ENCODE measurements at places on chromosomes 12 and 14.

DNA sequence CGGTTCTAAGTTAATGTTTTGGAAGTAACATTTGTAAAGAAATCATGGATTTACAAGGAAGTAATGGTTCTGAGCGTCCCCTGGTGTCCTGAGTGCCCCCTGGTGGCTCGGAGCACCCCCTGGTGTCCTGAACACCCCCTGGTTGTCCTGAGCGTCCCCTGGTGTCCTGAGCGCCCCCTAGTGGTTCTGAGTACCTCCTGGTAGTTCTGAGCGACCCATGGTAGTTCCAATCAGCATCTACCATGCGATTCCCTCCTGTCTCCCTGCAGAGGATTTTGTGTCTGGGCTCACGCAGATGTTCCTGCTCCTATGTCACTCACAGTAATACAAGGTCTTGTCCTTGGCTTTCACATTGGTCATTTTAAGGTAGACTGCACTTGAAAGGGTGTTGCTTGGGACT, 1352.9 kb downstream of the TMEM121 start:
- peak; percentile 82 for DNase-seq

DNA sequence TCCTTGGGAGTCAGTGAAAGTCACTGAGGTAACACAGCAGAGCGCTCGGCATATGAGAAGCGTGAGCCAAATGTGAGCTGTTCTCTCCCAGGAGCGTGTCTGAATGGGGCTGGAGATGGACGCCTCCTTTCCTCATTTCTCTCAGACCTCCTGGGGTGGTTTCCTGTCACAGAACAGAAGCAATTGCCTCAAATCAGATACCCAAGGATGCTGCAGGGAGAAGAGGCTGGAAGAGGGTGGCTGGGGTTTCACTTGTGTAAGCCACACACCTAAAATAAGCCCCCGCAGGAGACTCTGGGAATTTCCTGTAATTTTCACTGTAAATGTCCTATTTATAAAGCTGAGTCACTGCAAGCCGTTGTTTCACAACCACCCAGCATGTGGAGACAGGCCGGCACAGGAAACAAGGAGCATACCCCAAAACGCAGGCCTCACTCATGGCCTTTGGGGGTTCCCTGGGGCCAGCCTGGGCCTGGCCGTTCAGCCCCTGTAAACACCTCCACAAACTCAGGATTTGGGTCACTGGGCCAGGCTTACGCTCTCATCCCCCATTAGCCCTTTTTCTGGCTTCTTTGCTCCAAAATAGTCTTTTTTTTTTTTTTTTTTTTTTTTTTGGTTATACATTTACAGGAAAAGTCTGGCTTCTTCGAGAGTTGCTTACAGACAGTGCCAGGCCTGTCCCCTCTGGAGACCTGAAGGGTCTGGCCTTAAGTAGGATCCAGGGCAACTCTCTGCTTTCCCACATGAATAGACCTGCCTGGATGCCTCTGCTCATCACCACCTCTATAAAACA, 55.3 kb downstream of the VCPKMT start:
- DNase-seq: peak; percentile 98

GRCh38 chr14:103686831-103687485, 28.3 kb downstream of the XRCC3 start:
- no peak for DNase-seq

DNA sequence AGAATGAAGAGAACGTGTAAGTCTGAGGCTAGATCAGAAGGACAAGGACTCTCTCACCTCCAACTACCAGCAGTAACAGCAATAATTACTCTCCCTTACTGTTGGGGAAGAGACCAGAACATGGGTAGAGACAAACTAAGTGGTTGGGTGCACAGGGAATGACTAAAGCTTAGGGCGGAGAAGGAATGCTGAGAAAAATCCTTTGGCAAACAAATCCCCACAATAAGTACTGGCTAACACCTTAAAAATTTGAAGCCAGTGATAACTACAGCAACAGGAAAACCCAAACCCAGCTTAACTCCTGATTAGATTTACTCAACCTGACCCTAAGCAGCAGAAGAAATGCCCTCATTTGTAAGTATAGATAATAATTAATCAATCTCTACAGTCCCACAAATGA, 759.0 kb downstream of the AACS start:
- no peak for DNase-seq

DNA sequence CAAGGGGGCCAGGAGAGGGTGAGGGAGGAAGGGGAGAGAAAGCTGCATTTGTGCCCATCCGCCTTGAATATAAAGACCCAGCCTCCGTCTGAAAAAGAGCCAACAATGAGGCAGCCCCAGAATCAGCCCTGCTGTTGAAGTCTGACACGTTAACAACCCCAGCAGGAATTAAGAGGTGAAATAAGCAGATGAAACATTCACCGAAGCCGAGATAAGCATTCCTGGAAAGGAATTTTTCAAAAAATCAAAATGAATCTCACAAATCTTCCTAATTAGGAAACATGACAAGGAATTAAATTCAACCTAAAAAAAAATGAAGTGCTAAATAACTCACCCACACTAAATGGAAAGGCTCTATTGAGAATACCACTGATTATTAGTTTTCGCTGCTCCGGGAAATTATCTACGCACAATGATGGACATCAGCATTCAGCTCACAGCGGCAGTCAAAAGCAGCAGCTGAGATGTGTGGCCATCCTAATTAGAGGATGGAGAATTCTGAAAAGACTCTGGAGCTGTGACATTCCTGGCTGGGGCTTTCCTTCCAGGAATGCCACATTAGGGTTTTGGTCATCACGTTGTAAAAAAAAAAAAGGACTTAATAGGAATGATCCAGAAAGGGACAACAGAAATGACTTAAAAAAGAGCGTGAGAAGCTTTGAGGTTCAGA, 8.2 kb upstream of the PARP11 start:
- DNase-seq: no peak

DNA sequence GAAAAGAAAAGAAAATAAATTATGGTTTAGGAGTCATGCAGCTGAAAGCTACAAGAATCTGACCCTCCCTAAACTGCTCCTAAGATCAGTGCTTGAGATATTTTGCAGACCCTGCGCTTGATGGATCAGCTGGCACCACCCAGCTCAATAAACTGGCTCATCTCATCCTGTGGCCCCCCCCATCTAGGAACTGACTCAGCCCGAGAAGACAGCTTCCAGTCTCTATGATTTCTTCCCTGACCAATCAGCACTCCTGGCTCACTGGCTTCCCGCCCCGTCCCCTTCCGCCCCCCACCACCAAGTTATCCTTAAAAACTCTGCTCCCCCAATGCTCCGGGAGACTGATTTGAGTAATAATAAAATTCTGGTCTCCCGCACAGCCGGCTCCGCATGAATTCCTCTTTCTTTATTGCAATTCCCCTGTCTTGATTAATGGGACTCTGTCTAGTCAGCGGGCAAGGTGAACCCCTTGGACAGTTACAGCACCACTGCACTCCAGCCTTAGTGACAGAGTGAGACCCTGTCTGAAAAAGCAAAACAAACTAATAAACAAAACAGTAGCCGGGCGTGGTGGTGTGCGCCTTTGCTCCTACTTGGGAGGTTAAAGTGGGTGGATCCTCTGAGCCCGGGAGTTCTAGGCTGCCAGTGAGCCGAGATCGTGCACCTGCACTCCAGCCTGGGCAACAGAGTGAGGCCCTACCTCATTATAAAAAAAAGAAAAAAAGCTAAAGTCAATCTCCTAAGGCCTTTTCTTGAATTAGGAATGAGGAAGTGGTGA, 24.5 kb upstream of the SPTLC2 start:
- DNase-seq: no peak

GRCh38 chr14:55130196-55130550, 1.1 kb downstream of the LGALS3 start:
- DNase-seq: no peak

GRCh38 chr12:1519642-1520041, 74.7 kb downstream of the FBXL14 start:
- DNase-seq: no peak

DNA sequence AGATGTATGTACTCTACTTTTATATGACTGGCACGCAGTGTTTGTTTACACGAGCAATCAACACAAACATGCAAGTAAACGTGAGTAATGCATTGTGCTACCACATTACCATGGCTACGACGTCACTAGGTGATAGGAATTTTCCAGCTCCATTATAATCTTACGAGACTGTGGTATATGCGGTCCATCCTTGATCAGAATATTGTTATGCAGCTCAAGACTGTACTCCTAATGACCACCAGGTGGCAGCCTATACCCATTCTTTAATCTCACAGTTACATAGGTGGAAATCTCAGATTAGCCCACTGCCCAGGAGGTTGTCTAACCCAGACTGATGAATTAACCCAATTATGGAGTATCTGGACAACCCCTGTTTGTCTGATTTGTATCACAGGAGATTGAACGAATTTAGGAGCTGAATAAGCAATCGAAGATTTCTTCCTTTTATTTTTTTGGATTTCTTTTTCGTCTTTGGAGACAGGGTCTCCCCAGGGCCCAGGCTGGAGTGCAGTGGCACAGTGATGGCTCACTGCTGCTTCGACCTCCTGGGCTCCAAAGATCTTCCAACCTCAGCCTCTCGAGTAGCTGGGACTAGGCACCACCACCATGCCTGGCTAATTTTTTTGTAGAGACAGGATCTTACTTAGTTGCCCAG, 8.7 kb upstream of the TESPA1 start:
- peak; percentile 40 for DNase-seq

DNA sequence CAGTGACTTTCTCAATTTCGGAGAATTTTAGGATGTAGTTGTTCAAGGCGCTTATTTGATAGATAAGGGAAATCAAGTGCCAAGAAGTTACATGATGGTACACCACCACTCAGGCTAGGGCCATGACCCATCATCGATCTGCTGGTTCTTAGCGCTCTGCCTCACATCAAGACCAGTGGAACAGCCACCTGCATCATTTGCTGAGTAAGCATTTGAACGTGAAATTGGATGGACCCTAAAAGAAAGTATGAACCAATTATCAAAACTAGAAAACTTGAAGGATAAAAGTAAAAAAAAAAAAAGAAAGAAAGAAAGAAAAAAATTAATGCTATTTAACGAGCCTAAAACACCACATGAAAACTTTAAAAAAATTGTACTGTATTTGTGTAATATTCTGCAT, 27.5 kb upstream of the KRAS start:
- no peak for DNase-seq

- DNase-seq: no peak
Observed at GRCh38 chr14:35079742-35080141, 33.7 kb downstream of the FAM177A1 start.

DNA sequence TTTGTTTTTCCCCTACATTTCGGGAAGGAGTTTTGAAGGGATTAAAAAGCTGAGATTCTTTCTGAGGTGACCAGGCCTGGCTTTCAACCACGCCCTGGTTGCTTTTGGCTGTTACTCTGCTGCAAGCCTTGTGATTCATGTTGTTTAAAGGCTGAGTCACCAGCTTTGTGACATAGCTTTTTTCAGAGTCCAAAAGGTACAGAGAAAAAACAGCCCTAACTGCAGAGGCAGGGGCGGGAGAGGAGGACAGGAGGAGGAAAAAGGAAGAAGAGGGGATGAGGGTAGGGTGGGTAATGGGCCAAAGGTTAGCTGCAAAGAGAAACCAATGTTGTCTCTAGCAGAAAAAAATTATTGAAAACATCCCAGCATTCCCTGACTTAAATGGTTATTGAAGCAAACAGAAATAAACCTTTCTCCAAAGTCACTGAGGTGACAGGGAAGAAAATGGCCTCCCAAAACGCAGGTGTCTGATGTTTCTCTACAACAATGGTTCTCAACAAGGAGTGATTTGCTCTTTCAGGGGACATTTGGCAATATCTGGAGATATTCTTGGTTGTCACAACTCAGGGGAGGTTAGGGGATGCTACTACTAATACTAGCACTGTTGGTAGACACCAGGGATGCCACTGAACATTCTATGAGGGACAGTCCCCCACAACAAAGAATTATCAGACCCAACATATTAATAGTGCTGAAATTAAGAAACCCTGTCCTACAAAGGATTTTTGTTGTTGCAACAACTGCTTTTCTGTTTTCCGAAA, 2.1 kb upstream of the UBC start:
- no peak for DNase-seq

DNA sequence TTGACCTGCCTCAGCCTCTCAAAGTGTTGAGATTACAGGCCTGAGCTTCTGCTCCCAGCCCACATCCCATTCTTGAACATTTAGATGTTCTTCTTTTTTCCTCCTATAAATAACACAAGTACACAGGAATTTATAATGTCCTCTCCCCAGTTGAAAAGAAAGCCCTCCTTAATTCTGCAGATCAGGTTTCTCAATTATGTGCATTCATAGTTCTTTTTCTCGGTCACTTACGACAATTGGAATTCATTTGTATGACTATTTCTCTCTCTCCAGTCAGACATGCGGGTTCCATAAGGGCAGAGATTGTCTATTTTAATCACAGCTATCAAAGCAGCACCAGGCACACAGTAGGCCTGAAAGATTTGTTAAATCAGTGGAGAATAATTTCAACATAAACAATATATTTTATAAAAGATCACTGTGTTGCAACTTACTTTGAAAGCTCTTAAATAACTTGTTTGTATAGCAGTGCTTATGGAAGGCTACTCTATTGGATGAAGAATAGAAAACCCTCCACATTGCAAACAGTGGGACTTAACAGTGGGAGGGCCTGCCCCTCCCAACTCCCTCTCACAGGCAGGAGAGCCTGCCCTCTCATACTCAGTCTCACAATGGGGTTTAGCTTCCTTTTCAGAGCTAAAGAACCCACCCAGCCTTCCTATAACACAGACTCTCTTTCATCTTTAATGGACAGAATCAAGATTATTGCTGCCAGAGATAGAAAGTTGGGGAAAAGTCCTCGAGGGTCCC, 84.1 kb upstream of the TRAF3 start:
- DNase-seq: no peak

DNA sequence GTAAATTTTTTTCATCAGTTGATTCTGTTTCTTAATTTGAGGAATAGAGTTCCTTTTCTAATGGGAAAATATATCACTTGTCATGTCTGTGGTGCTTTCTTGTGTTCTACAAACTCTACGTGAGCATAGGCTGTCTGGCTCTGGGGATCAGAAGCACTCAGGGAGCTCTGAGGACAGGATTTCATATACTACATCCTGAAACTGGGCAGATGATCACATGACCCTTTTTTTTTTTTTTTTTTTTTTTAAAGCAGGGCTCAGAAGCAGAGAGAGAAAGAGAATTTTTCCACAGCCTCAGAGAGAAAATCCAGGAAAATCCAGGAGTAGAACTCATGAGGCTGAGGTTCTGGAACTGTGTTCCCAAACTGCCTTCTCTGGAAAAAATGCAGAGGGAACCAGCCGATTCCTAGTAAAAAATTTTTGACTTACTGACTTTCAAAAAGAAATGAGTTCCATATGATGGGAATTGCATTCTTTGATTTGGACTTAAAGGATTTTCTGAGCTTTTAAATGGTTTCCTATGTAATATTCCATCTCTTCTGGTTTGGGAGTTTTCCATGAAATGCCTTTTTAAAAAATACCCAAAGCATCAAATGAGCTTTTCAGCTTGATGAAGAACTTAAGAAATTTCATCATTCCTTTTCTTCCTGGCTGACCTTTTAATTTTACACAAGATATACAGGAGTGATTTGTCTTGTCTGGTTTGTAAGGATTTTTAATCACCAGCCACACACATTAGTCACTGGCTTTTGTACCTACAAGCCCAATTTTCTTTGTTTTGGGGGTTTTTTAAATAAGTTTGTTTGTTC, 183.1 kb upstream of the HIF1A start:
- no peak for DNase-seq

- DNase-seq: peak; percentile 64
Observed at GRCh38 chr12:69534389-69534822, 50.9 kb upstream of the CCT2 start.

- peak; percentile 72 for DNase-seq
Observed at GRCh38 chr12:108282676-108283075, 56.4 kb downstream of the CMKLR1 start.

GRCh38 chr14:82182646-82183045, 649.0 kb upstream of the SEL1L start:
- no peak for DNase-seq

Measured in MV-4-11 (cell line).